Left colon (tissue), 2 donors: ENCODE measurements at places on chromosomes 16 and 17. TPM values are rescaled to one million over a fixed set of nuclear protein-coding genes. Genes with fewer than 3 reads are reported as not detected.

GRCh38 chr17:18177722-18178121, 5.9 kb upstream of the ALKBH5 start:
- DNase-seq = no peak

DNA sequence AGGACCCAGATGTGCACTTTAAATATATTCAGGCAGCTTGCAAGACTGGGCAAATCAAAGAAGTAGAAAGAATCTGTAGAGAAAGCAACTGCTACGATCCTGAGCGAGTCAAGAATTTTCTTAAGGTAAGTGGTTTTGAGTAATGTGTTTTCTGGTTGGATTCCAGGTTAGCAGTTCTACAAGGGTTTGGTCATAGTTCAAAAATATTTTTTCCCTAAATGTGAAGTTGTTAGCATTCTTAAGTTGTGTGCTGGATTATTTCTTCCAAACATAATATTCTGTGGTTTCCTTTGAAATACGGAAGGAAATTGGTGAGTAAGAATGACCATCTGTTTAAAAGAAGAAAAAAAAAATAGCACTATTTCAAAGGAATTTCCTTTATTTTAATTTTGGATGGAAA, 38.4 kb downstream of the PTRH2 start:
- no peak for DNase-seq

- DNase-seq = no peak
Measured at GRCh38 chr16:88019821-88020515, 68.7 kb downstream of the BANP start.

DNA sequence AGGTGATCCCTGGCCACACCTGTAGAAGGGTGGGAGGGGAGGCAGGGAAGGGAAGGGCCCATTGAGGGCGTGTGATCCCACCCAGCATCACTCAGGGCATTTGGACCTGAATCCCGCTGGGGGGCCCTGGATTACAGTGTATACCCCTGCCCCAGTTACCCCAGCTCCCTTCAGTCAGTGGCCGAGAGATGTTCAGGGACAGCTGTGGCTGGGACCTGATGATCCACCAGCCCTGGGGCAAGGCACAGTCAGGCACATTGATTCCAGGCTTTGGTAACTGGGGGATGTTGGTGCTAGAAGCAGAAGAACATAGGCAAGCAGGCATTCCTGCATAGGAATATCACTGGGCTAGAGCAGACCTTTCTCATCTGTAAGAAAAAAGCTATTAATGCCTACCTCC, 170.3 kb downstream of the FOXL1 start:
- no peak for DNase-seq

- no peak for DNase-seq
Measured at GRCh38 chr16:3861808-3862451, 18.6 kb downstream of the CREBBP start.

- no peak for DNase-seq
Measured at GRCh38 chr17:80696456-80696855, 151.8 kb downstream of the RPTOR start.

- DNase-seq = no peak
Measured at GRCh38 chr17:28369684-28370034, 448 bp downstream of the VTN start.

- no peak for DNase-seq
Measured at GRCh38 chr16:85033171-85033570, 5.6 kb downstream of the KIAA0513 start.

DNA sequence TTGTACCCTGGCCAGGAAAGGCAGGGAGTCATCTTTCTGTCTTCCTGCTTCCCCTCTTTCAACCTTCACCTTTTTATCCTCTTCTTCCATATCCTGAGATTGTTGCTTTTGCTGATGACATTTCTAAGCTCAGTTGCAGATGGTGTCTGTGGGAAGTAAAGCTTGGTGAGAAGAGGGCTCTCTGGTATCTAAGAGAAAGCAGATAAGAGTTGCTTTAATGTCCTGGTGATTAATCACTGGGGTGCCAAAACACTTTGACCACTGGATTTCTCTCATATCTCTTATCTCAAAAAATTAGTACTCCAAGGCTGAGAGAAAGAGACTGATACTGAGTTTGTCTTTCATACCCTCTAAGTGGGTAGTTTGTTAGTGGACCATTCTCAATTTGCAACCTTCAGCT, 71.3 kb downstream of the NEUROD2 start:
- no peak for DNase-seq

- DNase-seq = no peak
Measured at GRCh38 chr17:8359769-8360168, 16.7 kb downstream of the KRABD2 start.

- no peak for DNase-seq
Measured at GRCh38 chr16:69276148-69277115, 34.7 kb upstream of the VPS4A start.

DNA sequence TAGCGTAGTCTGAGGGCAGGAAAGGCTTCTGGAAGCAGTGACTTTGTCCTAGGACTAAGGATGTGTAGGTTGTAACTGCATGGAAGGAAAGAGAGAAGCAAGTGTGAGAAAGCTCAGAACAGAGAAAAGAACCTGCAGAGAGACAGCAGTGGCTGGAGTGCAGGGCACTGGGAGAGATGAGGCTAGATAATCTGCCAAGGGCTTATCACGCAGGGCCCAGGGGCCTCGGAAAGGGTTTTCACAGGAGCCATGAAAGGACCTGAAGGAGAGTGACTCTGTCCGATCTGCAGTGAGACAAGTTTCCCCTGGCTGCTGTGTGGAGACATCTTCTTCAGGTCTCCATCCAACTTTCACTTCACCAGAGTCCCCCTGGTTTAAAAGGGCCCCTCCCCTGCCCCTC, 7.1 kb upstream of the SRCAP start:
- DNase-seq = no peak

- DNase-seq = peak; percentile 74
Measured at GRCh38 chr16:89115216-89115861, 21.7 kb downstream of the ACSF3 start.

GRCh38 chr17:82917699-82918345, 78.0 kb upstream of the ZNF750 start:
- DNase-seq = no peak

GRCh38 chr16:14036889-14037288, 34.2 kb upstream of the MRTFB start:
- no peak for DNase-seq

DNA sequence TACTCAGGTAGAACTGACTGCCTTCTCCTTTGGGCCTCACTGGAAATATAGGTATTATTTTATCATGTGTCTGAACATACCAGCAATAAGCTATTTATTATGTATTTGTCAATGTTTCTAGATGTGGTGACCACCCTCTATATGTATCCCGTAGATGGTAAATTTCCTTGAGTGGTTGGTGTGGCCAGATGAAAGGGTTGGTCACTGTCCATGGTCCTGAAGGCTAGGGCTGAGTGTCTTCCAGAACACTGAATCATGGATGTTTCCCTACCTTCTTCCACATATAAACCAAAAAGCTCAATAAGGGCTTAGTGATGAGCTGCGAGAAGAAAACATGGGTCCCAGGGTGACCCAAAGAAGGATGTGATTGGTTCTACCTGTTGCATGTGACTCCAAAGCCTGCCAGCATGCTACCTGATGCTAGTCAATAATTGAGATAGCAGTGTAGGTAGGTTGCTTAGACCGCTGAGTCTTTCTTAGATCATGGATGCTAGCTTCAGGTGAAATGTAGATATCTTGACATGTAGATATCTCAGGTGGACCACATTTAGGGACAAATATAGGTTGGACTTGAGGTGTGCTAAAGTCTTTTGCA, 150.3 kb downstream of the ASIC2 start:
- DNase-seq = no peak

GRCh38 chr17:50845240-50846147, 10.1 kb downstream of the WFIKKN2 start:
- DNase-seq = no peak

- DNase-seq = no peak
Measured at GRCh38 chr17:32276171-32276601, 10.6 kb downstream of the RHBDL3 start.

- DNase-seq = no peak
Measured at GRCh38 chr16:55703003-55704001, 47.5 kb downstream of the SLC6A2 start.

Gene ITGAD
- not detected for total RNA-seq

Gene TMEM88
- total RNA-seq = 3.8 TPM

Gene RGS11
- total RNA-seq = 2.6 TPM

Gene ATP2A1
- total RNA-seq = 1.3 TPM

Gene TERB1
- 0.11 TPM for total RNA-seq

Gene SLFN12
- total RNA-seq = 3.8 TPM

Gene SLC52A1
- total RNA-seq = 2.5 TPM

Gene SLC22A31
- 0.59 TPM for total RNA-seq

Gene CCDC78
- 0.75 TPM for total RNA-seq

Gene ACLY
- 88.2 TPM for total RNA-seq

Gene MYCBPAP
- total RNA-seq = 2.8 TPM

Gene FA2H
- 48.5 TPM for total RNA-seq
